ENCODE measurements at places on chromosomes 4 and X.

DNA sequence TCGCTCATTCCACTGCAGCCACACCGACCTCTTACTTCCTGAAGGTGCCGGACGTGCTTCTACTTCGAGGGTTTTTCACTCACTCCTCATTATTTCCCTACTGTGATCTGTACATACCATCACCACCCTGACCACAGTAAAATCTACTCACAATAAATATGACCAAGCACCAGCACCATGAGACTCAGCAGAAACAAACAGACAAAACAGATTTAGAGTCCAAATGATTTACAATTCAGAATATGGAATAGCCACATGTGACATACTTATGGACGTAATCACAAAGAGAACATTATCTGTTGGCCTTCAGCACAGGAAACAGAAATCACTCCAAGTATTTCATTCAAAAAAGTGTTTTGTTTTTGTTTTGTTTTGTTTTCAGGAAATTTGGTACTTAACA is 16.1 kb upstream of the KLB start:
- no peak for DNase-seq

DNA sequence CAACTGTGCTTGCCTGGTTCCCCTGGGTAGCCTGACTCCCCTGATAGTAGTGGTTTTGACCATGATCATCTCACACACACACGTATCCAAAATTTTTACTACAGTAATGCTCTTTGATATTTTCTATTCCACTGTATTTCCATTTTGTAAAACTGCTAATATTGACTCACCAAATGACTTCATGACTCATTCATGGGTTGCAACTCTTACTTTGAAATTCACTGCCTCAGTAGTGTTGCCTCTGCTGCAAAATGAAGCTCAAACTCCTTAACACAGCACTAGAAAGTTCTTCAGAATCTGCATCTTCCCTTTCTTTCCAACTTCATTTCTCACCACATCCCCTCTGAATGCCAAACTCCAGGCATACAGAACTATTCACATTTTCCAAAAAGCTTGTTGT is 20.3 kb downstream of the QRFPR start:
- DNase-seq = no peak

DNA sequence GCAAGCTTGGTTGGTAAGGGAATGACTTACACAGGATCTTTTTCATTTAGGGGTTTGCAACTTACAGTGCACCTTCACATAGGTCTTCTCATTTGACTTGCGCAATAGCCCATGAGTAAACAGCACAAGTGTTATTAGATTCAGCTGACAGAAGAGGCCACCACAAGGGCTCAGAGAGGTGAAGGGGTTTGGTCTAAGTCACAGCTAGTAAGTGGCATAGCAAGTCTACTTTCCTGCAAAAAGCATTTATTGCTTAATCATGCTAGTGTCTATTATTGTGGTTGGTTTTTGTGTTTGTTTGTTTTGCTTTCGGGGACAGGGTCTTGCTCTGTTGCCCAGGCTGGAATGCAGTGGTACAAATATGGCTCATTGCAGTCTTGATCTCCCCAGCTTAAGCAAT is 83.3 kb downstream of the SPRY1 start:
- DNase-seq = peak; percentile 19

- DNase-seq = no peak
These were observed 178.1 kb upstream of the LEF1 start for GRCh38 chr4:108346818-108347210.

DNA sequence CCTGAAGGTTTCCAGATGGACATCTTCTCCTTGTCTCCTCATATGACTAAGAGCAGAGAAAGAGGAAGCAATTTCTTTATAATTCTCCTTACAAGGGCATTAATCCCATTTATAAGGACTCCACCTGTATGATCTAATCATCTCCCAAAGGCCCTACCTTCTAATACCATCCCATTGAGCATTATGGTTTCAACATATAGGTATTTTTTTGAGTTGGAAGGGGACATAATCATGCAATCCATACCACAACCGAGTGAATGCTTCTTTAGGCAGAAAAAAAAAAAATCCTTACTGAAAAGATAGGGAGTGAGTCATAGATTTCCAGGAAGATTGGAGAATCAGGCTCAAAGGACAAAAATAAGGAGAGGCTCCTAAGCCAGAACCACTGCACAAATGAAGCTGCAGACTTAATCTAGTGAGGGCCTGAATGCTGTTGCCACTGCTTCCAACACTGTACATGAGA is 312.5 kb upstream of the HS3ST1 start:
- peak; percentile 71 for DNase-seq

DNA sequence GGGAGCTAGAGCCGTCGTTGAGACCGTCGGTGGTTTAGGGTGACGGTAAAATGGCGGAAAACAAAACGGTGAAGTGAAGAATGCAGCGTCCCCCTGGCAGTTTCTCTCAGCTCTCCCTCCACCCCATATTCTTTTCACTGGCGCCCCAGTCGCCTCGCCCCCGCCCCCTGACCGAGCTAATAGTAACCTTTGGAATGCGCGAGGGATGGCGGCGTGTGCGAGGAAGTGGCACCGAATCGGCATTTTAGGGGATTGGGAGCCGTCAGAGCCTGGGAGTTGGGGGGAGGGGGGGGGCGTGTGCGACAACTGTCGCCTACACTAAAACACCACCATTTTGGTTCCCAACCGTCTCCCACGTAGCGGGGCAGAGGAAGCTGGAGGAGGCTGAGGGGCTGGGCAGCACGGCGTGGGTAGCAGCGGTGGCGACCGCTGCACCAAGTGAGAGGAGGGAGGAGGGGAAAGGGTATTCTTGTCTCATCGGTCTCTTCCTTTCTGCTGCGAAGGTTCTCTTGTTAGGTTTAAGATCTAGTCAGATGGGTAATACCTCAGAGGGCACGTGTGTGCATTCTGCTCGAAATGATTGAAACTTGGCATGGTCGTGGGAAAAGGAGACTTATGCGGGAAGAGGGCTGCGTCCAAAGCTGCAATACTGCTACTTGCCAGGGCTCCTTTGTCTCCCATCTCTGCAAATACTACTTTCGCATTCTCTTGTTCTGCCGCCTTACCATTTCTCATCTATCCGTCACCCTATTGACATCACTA is 840 bp downstream of the ZNF711 start:
- peak; percentile 62 for DNase-seq

- DNase-seq = no peak
These were observed at the start of gene HTRA3 for GRCh38 chr4:8269535-8270417. Gene HTRA3 (plus strand): TSS chr4:8269754. CDS start chr4:8269969, 215 bp downstream.

DNA sequence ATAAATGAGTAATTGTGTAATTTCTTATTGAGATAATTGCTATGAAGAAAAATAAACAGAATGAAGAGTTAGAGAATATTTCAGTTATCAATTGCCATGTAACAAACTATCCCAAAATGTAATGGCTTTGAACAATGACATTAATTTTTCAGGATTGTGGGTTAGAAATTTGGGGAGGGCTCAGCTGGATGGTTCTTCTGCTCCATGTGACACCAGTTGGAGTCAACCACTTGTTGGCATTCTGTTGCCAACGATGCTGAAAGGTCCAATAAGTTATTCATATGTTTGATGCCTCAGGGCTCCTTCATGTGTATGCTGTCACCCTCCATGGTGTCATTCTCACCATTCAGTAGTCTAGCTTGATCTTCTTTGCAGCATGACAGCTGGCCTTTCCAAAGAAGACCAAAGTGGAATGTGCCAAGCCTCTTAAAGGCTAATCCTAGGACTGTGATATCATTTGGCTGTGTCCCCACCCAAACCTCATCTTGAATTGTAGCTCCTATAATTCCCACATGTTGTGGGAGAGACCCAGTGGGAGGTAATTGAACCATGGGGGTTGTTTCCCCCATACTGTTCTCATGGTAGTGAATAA is 20.9 kb upstream of the CCDC149 start:
- DNase-seq = no peak

- DNase-seq = no peak
These were observed 51.2 kb downstream of the TENM3 start for GRCh38 chr4:182294451-182294850.

- no peak for DNase-seq
These were observed 21.9 kb downstream of the ERCC6L start for GRCh38 chrX:72216973-72217372.

Data from OCI-M1 (cell line).